ENCODE measurements at places on chromosomes 2 and 18. TPM values are rescaled to one million over a fixed set of nuclear protein-coding genes. Genes with fewer than 3 reads are reported as not detected.

Gene GBX2
- 0.89 TPM for total RNA-seq

Gene DSG4
- total RNA-seq, result under 0.01 TPM

Gene ANKRD30BL
- not detected for total RNA-seq

Gene COLEC12
- total RNA-seq, result 1.6 TPM

Gene IKZF2
- 4.2 TPM for total RNA-seq

Gene REG3G
- not detected for total RNA-seq

Gene HOXD13
- not detected for total RNA-seq

All from mesangial cell (primary cell).